ENCODE measurements at places on chromosomes 13 and 19.

DNA sequence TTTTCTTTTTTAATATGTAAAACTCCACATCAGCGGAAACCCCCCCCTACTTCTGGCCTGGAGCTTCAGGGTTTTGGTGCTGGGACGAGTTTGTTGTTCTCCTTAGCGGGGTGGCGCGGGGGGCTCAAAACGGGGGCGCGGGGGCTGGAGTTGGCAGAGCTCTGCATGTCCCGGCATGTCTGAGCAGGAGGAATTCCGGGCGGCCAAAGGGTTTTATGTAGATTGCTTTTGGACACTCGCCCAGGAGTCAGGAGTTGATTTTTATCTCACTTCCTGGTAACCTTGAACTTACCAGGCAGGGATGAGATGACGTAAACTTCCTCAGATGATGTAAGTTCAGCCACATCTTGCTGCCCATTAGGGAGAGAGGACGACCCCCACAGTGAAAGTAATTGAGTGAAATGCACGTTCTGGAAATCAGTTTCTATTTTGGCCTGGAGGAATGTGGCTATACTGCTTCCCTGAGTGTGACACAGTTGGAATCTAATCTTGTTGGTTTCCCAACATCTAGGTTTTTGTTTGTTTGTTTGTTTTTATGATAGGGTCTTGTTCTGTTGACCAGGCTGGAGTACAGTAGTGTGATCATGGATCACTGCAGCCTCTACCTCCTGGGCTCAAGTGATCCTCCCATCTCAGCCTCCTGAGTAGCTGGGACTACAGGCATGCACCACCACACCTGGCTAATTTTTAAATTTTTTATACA, 21.0 kb upstream of the GDF15 start:
- DNase-seq, result no peak

GRCh38 chr19:14059652-14060155, 2.2 kb downstream of the PALM3 start:
- no peak for DNase-seq

GRCh38 chr13:28637714-28638355, 21.1 kb upstream of the POMP start:
- DNase-seq, result no peak

- DNase-seq, result no peak
These were observed 89.2 kb downstream of the PTPRS start for GRCh38 chr19:5251096-5252065.

DNA sequence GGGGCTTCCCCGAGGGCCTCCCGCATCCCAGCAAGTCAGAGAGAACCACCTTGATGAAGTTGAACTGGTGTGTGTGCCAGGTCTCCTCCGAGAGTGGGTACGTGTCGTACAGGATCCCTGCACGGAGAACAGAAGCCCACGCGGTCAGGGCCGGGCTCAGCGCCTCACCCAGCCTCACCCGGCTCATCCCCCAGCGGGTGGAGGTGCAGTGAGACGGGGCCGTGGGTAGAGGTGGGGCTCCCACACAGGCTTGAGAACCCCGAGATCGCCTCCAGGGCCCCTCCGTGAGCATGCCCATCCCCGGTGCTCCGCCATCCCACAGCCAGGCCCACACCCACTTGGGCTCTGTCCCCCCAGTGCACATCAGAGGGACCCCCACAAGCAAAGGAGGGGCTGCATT, 2.3 kb downstream of the GAMT start:
- no peak for DNase-seq

DNA sequence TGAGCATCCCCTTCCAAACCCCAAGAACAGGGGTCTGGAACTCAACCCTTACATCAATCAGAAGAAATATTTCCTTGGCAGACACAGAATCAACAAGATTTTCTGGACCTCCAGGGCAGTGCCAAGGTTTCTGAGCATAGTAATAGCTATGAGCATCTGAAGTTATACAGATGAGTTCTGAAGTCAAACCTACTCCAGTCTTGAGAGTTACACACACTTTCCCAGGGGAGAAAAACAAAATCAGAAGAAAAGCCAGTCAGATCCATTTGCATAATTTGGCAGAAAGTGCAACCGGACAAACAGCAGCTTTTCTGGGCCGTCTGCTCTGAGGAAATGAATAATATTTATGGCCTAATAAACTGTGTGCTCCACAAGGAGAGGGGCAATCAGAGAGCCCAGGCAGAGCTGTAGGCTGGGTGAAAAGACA, 93.1 kb downstream of the KL start:
- DNase-seq, result no peak

GRCh38 chr19:40803857-40804782, 5.1 kb downstream of the EGLN2 start:
- DNase-seq, result peak; percentile 64

DNA sequence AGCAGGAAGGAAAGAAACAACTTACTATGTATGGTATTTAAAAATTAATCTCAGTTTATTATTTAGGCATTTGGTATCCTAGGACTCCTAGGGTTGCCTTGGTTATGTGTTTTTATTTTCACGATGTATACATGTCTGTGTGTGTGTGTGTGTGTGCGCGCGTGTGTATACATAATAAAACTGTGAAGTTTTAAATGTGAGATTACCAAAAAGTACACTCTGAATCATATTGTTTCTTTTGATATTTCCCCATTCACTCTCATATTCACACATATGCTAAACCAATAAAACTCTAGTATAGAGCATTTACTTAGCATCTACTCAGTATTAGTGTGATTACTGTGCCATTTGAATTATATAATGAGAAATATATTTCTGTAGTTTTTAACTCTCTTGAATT, 30.8 kb upstream of the NDFIP2 start:
- no peak for DNase-seq

- no peak for DNase-seq
These were observed 18.3 kb upstream of the EIF3G start for GRCh38 chr19:10137751-10138682.

DNA sequence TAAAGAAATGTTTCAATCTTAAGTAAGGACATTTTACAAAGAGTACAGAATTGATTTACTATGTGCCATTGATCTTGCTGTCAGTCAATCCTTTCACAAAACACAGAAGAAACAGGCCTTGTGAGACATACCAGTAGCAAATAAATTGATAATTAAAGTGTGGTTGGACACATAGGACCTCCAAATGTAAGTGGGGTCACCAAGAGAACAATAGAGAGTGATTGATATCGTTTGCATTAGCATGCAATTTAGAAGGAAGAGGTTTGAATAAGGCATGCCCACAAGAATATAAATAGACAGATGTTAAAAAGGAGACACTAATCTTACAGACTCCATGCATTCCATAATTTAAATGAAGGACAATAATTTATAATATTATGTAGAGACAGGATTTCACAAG, 1628.3 kb downstream of the PCDH9 start:
- DNase-seq, result no peak

- DNase-seq, result no peak
These were observed 94.7 kb upstream of the RAP2A start for GRCh38 chr13:97339019-97339987.

GRCh38 chr13:25153736-25154135, 18.4 kb downstream of the AMER2 start:
- DNase-seq, result no peak

DNA sequence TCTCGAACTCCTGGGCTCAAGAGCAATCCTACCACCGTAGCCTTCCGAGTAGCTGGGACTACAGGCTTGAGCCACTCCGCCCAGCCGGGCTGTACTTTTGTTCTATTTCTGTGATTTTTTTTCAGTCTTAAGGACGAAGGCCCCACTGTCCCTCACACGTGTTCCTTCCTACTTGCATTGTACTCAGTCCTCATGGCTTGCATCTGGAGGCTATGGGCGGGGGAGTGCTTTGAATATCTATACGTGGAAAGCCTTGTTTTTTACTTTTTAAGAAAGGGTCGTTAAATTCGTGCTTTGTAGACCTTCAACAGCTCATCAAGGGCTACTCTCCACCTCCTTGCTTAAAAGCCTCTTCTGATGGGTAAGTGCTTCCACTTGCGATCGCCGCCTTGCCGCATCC, 36.8 kb downstream of the NLRP12 start:
- no peak for DNase-seq

DNA sequence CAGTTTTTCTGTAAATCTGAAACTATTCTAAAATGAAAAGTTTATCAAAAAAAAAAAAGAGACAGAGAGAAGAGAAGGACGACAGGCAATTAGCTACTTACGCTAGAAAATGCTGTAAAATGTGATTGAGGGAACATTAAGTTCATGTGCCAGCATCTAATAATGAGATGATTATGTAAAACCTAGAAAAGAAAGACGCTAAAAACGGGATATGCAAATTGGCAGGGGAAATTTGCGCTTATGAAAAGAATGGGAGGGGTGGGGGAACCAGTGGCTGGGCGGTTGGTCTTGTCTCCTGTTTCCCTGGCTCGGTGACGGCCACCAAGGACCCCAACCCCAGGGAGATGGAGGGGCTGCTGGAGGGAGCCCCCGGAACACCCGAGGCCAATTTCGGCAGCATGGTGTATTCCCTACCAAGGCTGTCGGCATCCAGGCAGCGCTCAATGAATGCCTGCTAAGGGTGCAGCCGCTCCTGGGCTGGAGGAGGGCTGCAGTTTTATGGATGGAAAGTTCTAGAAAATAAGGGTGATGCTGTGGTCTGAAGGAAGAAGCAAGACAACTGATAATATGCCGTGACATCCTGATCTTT, 34.2 kb downstream of the GNG7 start:
- DNase-seq, result no peak

DNA sequence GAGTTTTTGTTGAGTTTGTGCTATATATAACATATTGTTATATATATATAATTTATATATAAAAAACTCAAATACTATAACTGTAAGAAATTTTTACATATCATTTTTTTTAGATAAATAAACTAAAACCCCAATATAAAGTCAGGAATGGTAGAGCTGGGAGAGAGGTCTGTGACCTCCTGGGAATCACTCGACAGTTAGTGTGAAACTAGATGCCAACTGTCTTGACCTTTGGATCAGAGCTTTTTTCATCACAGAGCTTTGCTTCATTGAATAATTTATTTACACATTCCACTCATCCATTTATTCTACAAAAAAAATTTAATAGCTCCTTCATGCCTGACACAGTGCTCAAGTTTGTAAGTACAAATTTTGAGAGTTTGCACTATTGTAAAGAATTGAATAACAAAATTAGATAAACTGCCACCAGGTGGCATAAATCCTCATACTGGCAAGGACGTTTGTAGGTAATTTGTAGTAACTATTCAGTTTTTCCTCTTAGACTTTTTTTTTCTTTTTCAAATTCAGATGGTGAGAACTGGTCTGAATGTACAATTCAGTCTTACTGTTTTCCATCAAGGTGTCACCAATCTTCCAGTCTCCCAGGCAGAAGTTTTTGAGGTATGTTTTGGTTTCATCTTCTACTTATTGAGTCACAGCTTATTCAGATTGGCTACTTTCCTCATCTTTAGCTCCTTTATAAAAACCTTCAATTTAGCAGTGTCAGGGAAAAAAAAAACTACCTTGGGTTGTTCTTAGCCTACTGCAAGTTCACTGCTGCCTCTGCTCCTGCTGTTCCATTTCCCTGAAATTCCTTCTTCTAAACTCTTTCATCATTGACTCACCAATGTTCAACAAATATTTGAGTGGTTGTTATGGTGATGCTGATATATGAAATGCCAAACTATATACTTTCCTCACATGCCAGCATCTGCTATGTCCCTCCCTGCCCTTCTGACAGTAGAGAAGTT, 28.7 kb downstream of the LACC1 start:
- DNase-seq, result peak; percentile 1

DNA sequence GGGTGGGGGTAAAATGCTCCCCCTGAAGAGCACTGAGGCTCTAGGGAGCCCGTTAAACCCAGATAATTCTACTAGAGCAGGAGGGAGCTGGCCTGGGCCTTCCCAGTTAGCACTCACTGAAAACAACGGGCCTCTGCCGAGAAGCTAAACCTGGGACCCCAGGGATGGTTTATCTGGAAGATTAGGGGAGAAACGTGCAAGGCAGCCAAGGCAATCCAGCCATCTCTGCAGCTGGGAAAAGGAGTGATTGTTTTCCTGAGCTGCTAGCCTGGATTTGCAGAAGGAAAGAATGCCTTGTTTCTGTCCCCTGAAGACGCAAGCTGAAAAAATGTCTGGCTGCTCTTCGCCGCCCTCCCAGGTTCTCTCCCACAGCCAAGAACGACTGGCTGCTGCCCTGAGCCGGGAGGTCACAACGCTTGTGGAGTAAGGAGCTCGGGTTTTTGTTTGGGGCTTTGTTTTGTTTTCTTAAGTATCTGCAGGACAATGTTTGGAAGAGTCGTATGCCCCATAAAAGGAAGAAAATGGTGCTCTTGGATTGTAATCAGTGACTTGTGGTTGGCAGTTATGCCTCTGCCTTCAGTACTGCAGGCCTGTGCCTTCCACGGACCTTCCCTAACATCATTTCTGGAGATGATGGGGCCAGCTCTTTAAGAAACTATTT, 31.5 kb downstream of the COL4A2 start:
- DNase-seq, result no peak

- DNase-seq, result peak; percentile 68
These were observed at the start of gene PDE4A for GRCh38 chr19:10420444-10421239. Gene PDE4A, plus strand, starts transcription at chr19:10420538. Its CDS starts 227 bp downstream, at chr19:10420765.

DNA sequence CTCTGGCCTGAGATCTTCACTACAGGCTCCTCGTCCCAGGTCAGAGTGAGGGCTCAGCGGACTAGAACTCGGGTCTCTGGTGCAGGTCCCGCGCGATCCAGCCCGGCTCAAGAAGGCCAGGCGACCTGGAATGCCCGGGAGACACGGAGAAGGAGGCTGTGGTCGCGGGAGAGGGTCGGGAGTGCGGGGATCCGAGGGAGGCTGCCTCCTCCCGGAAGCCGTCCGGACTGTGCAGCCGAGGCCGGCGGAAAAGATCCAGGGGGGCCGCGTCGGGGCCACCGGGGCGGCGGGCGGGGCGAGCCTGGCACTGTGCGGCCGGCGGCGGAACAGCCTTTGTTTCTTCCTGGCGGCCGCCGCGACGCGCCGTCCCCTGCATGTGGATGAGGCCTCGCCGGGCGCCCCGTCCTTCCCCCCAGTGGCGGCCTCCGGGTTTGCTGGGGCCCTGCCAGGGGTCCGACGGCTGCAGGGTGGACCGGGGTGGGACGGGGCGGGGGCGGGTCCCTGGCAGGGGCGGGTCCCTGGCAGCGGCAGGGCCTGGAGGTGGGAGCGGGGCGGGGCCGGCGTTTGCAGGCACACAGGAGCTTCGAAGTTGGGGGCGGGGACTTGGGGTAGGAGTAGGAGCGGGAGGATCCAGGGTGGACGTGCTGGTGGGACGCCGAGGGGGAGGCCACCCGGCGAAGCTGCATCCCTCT, 1.0 kb upstream of the SLC7A10 start:
- no peak for DNase-seq

DNA sequence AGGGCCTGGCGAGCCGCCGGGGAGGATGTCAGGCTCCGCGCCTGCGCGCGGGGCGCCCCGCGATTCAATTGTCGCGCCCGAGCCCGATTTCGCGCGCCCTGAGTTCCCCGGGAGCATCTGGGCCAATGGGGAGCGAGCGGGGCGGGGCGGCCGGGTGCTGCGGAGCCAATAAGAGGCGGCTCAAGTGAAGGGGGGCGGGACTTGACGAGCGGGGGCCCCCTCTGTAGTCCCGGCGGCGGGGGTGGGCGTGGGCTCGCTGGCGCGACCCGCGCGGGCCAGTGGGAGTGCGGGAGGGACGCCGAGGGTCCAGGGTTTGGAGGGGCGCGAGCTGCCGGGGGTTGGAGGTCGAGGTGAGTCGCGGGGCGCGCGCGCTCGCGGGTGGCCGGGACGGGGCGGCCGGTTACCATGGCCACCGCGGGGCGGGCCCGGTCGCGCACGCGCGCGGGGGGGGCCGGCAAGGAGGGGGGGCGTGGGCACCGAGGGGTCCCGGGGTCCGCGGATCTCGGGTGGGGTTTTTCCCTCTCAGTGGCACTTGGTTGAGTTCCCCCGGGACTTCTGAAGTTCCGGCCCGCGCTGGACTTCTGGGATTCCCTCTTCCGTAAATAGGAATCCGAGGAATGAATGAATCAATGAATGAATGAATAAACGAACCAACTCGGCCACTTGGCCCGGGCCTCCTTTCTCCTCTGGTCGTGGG, 744 bp downstream of the UHRF1 start:
- peak; percentile 91 for DNase-seq

- DNase-seq, result no peak
These were observed 29.8 kb upstream of the SPACA7 start for GRCh38 chr13:112346173-112346898.

All from effector memory CD8-positive, alpha-beta T cell (primary cell).